Activated T-cell treated with anti-CD3 and anti-CD28 coated beads for 24 hours (primary cell): ENCODE measurements at places on chromosomes 13 and 19.

- DNase-seq, result no peak
Measured at GRCh38 chr13:93146584-93147297, 79.9 kb upstream of the GPC6 start.

GRCh38 chr19:14467816-14468215 lies 7.3 kb downstream of the PTGER1 start:
- DNase-seq, result no peak

DNA sequence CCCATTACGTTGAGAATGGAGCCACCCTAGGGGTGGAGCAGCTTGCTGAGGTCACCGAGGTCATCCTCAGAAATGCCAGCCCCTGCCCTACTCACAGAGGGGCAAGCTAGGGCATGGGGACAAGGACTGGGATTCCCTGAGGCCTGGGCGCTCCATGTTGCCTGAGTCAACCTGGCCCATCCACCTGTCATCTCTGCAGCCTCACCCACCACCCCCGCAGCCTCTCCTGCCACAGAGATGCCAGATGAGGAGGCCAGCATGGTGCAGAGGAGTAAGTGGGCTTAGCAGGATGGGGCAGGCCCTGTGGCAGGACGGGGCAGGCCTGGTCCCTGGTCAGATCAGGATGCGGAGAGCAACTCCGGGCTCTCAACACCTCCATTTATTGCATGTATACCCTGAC lies 9.5 kb downstream of the NKPD1 start:
- no peak for DNase-seq

DNA sequence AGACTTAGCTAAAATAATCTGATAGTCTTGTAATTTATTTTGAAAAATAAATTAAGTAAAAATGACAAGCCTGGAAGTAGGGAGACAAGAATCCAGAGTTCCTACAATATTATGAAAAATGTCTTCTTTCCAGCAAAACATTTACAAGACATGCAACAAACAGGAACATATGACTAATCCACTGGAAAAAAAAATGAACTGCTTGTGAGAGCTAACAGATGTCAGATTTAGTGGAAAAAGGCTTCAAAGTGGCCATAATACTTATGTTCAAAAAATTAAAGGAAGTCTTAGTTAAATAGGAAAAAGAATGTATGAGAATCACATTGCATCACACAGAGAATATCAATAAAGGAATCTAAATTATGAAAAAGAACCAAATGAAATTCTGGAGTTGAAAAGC lies 2082.0 kb upstream of the PCDH20 start:
- DNase-seq, result no peak

- no peak for DNase-seq
Measured at GRCh38 chr13:113791226-113791625, 32.2 kb downstream of the TMEM255B start.

GRCh38 chr13:27770809-27771208 lies 21.5 kb upstream of the GSX1 start:
- no peak for DNase-seq

DNA sequence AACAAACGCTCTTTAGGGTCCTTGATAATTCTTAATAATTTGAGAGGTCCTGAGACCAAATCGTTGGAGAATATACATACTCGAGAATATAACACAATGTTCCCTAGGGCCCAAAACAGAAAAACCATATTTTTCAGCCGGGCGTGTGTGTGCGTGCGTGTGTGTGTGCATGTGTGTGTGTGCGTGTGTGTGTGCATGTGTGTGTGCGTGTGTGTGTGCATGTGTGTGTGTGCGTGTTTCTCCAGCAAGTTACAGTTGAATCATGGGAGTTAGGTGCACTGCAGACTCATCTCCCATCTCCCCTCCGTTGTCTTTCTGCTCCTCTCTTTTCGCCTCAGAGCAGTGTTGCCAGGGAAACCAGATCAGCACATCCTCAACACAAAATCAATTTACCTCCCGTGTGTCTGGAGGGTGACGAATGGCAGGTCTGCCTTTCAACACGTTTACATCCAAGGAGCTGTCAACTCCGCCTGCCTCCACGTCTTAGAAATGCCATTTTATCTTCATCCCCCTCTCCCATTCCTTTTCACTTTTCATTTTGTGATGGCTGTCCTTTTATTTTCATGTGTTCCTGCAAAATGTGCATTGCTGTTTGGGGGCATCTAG lies 8.3 kb upstream of the PNMA8B start:
- DNase-seq, result no peak

DNA sequence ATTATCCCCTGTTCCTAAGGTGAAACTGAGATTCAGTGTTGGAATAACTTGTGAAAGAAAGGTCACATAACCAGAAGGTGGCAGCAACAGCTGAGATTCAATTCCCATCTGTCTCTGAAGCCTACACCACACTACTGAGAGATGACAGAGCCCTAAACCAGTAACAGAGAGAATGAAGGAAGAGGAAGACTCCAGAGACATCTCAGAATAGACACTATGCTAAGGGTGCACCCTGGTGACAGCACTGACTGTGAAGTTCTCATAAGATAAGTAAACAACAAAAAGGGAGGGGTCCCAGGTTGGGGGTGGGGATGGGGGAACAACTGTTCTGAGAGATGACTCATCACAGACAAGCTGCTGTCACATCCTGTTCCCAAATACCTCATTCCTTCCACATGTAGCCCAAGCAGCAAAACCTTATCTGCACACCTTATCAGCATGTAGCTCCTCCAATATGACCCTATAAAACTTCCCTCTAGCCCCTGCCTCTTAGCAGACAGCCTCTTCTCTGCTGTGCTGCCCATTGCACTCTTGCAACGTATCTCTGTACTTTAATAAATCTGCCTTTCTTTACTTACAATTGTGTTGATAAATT lies 46.5 kb downstream of the UTP14C start:
- DNase-seq, result no peak

GRCh38 chr19:54464044-54464629 lies 559 bp upstream of the LENG9 start:
- DNase-seq, result peak; percentile 75

DNA sequence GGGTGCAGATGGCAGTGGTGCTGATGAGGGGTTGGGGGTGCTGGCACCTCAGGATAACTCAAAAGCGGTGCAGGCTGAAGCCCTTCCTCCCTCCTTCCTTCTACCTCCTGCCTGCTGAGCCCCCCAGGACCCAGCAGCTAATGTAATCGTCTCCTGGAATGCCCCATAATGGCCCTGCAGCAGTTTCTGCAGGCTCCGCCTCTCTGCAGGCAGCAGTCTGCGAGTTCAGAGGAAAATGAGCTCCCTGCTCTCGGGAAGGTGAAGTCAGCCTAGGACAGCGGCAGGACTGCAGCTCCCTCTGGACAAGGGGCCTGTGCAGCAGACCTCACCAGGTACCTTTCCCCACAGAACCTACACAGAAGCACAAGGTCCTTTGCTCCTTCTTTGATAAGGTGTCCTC lies 130.9 kb downstream of the ZDHHC20 start:
- no peak for DNase-seq

DNA sequence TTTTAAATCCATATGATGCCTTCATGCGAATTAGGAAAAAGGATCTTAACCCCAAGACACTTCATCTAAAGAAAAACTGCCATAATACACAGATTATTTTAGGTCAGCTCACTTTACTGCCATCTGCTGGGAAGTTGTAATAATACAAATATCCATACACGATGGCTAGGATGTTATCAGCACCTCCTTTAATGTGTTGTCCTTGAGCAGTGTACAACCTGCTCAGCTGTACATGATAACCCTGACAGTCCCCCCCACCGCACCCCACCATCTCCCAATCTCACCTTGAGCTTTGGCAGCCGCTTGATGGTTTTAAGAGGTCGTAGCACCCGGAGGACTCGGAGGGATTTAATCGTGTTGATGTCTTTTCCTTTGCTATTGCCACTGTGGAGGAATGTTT lies 112.2 kb downstream of the IER2 start:
- DNase-seq, result no peak

GRCh38 chr13:25473864-25474263 lies 102.1 kb downstream of the ATP8A2 start:
- no peak for DNase-seq

- no peak for DNase-seq
Measured at GRCh38 chr13:112260108-112261055, 115.8 kb upstream of the SPACA7 start.

- DNase-seq, result no peak
Measured at GRCh38 chr19:37991841-37992248, 84.8 kb downstream of the SIPA1L3 start.

GRCh38 chr13:39918620-39919236 lies 263.3 kb downstream of the COG6 start:
- no peak for DNase-seq
